Bronchial epithelial cell (primary cell): ENCODE measurements at places on chromosomes 2 and 18.

DNA sequence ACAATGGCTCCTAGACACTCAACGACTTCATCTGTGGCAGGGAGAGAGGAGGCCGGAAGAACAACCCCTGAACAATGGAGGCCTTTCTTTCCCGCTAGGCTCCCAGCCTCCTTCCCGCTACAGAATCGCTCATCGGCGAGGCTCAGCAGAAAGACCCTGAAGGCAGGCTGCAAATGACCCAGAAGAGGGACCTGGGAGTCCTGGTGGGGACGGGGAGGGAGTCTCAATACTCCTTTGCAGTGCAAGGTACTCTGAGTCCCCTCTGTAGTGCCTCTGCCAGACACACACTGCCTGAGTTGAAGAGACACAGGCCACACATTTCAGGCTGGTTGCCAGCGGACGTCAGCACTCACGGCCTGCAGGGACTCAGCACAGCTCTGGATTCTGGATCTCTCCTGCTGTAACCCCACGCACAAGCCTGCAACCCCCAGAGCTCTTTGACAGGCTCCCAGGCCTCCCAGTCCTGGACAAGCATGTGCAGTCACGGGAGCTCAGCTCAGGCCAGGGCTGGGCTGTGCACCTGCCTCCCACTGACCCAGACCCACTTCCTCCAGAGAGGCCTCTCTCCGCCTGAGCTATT lies 6.1 kb downstream of the GPR17 start:
- DNase-seq: no peak

DNA sequence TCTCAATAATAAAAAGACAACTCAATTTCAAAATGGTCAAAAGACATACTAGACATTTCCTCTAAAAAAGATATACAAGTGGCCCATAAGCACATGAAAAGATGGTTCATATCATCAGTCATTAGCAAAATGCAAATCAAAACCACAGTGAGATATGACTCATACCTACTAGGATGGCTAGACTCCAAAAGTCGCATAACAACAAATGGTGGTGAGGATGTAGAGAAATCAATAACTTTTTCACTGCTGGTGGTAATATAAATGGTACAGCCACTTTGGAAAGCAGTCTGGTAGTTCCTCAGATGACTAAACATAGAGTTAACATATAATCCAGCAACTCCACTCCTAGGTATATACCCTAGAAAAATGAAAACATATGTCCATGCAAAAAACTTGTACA lies 242.3 kb upstream of the NOL4 start:
- DNase-seq: peak; percentile 57

GRCh38 chr18:59220164-59220783 lies 316 bp downstream of the GRP start:
- DNase-seq: no peak

DNA sequence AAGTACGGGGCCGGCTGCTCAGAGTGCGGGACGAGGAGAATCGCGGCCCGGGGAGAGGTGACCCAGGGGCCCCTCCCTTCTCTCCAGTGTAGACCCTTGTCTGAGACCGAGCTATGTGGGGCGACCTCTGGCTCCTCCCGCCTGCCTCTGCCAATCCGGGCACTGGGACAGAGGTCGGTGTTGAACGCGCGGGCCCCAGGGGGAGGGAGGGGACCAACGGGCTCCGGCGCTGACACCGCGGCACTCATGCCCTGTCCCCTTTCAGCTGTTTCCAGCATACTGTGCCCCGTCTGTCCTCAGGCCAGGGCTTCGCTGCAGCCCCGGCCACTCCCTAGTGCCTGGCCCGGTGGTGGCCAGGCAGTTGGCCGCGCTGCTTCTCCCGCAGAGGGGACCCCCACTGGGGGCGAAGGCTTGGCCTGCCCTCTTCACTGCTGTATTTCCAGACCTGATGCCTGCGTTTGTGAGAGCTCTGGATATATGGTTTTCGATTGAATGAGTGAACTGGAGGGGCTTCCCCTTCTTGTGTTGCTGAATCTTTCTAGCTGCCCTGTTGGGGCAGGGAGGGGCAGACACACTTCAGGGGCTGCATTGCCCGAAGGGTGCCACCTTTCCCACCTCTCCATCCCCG lies 809 bp downstream of the DBI start:
- no peak for DNase-seq

DNA sequence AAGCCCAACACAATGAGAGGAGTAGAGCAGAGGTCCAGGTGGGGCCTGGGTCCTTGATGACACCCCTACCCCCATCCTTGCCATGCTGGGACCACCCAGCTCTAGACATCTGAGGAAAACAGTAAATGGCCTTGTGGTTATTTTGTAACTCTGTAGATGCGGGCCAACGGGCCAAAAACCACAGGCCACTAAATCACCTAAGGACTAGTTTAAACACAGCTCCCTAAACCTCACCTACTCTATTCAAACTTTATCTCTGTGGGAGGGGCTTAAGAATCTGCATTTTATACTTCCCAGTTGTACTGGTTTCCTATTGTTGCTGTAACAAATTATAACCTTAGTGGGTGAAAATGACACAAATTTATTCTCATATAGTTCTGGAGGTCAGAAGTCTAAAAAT lies 19.0 kb upstream of the SERTAD2 start:
- DNase-seq: peak; percentile 43

GRCh38 chr2:51986101-51986500 lies 954.2 kb upstream of the NRXN1 start:
- no peak for DNase-seq

DNA sequence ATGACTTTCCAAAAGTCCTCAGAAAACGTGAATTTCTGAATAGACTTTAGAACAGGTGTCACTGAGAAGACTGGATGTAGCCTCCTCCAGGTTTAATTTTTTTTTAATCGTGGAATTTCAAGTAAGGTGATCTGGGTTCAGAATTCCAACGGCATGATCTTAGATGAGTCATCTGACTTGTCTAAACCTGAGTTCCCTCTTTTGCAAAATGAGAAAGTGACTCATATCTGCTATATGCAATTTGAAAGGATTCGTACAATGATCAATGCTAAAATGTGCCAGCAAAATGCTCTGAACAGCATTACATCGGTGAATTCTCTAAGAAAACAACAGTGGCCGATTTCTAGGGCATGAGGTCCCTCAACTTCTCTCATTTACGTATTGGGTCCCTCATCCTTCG lies 69.1 kb upstream of the ZNF516 start:
- DNase-seq: peak; percentile 98

DNA sequence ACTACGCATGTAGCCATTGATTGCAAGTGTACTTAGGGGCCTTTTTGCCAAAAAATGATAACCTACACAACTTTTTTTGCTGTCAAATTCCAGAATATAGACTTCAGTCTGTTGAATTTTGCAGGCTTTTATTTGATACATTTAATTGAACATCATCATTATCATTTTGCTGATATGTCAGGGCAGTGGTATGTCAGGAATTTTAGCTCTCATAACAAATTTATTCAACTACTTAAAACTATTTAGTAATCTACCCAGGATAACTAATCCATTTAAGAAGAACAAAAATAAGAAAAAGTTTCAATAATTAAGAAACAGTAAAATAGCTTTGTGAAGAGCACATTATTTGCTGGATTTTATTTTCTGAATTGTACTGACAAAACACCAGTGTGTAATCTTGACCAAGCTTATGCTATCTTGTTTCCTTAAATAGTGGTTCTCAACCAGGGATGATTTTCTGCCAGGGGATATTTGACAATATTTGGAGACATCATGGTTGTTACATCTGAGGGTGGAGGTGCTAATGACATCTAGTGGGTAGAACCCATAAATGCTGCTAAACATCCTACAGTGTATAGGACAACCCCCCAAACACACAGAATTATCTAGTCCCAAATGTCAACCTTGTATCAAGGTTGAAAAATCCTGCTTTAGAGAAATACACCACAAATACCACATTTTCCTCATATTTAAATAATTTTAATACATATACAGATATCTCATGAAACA lies 12.1 kb upstream of the TTN start:
- no peak for DNase-seq

DNA sequence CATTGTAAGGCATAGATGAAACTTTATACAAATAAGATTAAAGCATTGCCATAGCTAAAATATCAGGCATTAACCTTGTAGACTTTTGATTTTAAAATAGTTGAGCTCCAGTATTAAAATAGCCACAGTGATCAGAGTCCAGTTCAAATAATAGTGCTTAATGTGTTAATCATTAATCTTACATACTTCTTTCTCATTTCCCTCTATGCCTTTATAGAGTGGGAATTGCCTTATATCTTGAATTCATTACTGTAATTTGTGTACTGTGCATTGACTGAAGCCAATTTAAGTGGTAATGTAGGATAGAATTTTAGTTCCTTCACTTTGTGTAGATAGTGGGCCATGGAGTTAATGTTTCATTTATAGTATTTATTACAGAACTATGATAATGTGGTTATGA lies 549.2 kb upstream of the VWC2L start:
- DNase-seq: no peak

DNA sequence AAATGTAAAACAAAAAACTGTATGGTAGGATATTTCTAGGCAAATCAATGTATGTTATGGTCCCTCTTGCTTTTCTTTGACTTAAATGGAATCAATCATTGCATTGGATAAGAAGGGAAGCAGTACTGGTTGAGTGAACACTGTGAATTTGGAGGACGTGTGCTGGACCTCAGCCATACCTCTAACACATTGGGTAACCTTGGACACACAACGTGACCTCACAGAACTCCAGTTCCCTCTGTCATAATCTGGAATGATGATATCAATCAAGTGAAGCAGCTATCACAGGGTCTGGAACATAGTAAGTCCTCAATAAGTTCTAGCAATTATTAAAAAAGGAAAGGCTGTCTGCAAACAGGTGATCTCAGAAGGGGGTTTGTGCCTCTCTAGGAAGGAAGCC lies 474.9 kb upstream of the TCF4 start:
- no peak for DNase-seq

GRCh38 chr18:33716061-33716683 lies 138.2 kb downstream of the ASXL3 start:
- peak; percentile 73 for DNase-seq

GRCh38 chr2:230358305-230358704 lies 31.3 kb downstream of the SP140L start:
- peak; percentile 18 for DNase-seq

DNA sequence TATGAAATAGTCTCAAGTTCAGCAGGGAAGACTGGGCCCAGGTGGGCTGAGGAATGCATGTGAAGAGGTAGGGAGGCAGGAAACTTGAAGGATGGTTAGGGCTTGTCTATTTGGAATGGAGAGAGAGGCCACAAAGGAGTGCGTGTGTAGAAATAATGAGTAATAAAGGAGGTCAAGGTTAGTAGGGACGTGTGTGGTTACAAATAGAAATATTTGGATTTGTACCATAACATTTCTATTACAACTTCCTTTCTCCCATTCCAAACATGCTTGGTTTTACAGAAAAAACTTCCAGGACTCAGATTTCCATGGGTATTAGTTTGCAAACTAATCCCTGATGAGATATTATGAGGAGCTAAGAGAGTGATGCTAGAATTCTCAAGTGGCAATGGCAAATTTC lies 280.6 kb downstream of the NCKAP5 start:
- DNase-seq: no peak

GRCh38 chr2:3986530-3987258 lies 283.3 kb downstream of the DCDC2C start:
- no peak for DNase-seq

DNA sequence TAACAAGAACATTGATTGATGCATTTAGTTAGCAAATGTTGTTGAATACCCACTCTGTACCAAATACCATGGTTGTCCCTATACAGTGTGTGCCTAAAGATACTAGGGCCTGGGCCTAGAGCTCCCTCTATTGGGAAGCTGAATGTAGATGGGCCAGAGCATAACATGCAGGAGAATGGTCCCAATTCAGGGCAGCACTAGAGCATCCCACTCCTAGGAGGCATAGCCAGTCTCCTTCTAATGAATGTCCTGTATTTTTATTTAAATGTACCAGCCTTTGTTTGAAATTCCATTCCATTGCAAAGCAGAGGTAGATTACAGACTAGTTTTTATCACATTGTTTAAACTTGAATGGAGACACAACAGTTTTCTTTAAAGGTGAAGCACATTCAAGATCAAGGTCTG lies 90.6 kb downstream of the FEZ2 start:
- DNase-seq: peak; percentile 52
